ENCODE measurements at places on chromosomes 2 and 18.

DNA sequence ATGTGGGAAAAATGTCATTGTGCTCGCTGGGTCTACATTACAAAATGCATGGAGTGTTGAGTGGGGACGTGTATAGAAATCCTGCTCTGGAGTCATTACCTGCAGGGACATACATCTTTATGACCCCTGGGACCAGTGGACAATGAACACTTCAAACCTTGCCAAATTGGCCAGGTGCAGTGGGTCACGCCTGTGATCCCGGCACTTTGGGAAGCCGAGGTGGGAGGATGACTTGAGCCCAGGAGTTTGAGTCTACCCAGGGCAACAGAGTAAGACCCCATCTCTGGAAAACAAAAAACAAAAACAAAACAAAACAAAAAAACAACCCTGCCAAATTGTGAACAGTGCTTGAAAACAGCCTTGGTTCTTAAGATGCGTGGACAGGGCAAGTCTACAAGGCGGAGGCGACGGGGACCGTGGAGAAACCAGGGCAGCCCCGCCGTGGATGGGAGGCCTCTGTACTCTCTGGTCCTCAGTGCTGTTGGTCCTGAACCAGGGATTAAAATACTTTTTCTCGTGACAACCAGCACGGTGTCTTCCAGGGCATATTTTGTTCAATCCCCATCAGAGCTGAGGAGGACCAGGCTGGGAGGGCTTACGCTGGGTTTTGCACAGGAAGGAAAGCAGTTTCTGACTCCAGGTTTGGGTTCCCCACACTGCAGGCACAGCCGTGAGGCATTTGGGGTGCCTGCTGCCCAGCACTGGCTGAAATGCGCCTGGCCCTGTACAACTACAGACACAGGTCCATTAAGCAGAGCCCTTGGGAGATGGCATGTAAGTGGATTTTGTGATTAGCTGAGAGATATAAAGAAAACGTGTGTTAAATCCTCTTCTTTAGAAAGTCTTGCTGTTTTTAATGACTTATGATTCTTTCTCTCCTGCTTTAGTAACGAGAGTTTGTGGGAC lies 13.7 kb downstream of the COLEC11 start:
- DNase-seq = no peak

DNA sequence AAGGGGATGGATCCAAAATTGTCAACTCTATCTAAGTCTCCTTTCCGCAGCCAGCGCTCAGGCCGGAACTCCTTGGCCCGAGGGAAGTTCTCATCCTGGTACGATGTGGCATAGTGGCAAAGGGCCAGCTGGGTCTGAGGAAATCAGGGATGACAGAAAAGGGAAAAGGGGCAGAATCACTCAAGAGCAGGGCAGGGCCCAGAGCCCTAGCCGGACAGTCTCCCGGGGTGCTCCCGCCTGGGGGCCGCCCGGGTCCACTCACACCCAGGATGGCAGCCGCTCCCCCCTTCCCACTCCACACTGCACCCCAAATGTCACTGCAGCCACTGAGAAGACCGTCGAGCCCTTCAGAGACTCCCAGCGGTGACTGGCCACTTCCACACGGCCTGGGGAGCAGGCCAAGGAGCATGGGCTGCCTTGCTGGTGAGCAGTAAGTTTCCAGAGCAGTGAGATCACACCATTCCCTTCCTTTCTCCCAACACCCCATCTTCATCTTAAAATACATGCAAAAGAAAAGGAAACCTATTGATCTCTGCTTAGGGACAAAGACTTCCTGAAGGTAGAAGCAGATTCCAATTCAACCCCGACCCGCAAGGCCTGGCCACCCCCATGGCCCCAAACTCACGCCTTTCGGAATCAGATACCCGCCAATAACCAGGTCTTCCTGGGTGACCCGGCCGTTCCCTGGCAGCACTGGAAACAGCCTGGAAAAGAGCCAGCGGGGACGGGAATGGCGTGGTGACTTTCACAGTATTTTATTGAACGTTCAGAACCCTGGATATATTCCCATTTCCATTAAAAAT lies 26.7 kb downstream of the CYP27C1 start:
- no peak for DNase-seq

DNA sequence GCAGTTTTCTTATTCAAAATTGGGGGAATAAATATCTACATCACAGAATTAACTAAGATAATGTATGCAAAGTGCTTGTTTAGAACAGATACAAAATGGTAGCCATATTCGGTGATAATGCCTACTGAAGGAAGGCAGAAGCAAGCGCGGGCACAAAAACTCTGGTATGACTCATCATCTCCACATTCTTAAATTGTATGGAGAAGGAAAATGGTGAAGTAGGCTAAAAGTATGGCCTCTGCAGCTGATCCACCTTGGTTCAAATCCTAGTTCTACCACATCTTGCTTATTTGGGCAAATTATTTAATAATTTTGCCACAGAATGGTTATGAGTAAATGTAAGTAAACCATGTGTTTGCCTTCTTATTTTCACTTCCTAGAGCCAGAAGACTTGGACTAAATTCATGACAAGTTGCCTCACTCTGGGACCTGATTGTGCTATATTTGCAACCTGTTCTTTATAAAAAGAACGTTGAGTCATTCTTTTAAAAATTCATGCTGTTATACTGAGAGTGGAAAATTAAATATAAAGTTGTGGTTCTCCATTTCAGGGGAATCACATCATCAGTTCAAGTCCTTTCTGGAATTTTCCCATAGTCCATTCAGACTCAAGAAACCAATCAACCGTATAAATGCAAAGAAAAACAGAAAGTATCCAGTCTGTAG lies 9.0 kb upstream of the CDK15 start:
- DNase-seq = no peak

DNA sequence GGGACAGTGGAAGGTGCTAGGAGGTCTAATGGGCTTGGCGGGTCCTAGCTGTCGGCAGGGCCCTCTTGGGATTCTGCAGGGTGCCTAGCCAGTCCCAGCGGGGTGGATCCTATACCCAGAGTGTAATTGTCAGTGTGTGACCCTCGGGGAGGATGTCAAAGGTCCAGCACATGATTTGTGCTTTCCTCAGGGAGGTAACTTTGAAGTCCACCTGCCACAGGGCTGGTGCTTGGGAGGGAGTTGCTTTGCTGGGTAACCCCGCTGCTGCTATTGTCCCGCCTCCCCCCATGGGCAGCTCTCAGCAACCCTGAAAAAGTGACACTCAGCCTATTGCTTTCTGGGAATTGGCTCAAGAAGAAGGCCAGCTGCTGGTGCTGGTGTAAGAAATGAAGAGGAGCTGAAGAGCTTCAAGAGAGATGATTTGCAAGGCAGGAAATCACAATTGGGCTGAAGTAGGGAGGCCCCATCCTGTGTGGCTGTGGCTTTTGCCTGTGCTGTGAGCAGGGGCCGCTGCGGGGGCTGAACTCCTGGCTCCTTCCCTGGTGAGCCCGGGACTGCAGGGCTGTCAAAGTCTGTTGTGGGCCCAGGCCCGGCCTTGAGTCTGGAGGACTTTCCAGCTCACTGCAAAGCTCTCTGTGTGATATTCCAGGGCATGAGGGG lies 36.4 kb downstream of the EMILIN2 start:
- DNase-seq = no peak

GRCh38 chr2:176483476-176483875 lies 214.2 kb downstream of the MTX2 start:
- DNase-seq = no peak

DNA sequence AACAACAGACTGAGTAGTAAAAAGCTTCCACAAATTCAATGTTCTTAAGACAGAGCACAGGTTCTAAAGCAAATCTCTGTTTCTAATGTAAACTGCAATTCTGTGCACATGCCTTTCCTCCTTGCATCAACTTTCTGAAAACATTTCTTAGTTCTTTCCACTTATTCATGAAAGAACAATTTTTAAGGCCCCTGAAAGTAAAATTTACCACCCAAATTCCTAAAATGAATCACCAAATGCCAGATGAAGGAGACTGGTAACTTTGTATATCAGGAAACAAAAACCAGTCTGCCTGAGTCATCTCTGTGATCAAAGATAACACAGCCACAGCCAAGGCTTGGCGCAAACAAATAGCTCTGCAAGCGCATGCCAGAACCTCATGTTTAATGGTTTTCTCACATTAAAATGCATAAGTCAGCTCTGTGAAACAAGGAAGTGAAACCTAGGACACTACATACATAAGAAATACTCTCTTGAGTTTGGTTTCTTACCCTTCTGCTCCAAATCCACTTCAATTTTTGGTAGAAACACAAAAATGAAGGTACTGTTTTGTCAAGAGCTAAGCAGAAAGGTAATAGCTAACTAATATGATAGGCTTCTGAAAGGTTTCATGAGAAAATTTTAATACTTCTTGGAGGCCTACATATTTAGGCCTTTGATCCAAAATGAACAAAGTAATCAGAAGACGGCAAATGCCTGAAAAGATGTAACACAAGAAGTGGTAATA lies 169.4 kb downstream of the THADA start:
- peak; percentile 26 for DNase-seq

DNA sequence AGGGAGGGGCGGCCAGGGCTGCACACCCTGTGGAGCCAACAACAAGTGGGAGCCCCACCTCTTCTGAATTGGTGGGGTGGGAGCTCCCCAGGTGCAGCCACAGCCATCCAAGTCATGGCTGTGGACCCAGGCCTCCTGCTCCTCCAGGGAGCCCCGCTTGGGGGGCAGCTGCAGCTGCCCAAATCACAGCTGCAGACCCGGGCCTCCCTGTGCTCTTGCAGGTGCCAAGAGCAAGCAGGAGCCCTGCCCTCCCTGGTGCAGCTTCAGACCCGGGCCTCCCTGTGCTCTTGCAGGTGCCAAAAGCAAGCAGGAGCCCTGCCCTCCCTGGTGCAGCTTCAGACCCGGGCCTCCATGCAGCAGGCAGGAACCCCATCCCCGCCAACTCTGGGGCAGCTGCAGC lies 46.5 kb upstream of the COX7A2L start:
- no peak for DNase-seq

GRCh38 chr2:65057054-65057375 lies 799 bp downstream of the CEP68 start:
- DNase-seq = no peak

GRCh38 chr2:239145106-239145505 lies 255.7 kb downstream of the HDAC4 start:
- DNase-seq = no peak

DNA sequence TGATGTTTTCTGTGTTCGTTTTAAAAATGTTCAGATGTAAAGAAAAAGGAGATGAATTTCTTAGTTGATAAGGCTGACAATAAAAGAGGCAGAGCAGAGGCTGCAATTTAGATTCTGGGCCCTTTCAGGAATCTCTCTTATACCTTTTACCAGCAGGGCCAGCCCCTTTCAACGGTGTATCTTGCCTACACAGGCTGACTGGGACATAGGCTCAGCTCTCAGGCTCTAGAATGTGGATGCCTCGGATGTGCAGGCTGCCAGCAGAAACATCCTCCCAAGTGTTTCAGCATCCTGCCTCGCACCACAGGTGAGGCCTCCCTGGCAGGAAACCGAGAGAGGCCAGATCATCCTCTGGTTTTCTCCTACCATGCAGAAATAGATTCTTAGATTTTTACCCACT lies 3.4 kb downstream of the C2orf80 start:
- DNase-seq = no peak

DNA sequence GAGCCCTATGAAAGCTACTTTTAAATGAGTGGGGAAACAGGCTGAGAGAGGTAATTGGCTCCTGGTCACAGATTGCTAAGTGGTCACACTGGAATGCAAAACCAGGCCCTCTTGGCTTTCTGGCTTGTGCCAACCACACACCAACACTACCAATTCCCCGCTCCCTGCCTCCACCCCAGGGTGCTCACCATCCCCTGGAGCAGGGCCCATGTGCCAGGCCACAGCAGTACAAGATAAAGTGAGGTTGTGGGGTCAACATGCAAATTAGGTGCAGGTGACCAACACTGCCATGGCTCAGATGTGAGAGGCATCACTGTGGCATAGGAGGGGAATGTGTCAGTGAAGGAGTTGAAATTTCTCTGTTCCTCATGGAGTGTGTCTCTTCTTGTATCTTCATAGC lies 312.5 kb downstream of the MYCN start:
- no peak for DNase-seq

DNA sequence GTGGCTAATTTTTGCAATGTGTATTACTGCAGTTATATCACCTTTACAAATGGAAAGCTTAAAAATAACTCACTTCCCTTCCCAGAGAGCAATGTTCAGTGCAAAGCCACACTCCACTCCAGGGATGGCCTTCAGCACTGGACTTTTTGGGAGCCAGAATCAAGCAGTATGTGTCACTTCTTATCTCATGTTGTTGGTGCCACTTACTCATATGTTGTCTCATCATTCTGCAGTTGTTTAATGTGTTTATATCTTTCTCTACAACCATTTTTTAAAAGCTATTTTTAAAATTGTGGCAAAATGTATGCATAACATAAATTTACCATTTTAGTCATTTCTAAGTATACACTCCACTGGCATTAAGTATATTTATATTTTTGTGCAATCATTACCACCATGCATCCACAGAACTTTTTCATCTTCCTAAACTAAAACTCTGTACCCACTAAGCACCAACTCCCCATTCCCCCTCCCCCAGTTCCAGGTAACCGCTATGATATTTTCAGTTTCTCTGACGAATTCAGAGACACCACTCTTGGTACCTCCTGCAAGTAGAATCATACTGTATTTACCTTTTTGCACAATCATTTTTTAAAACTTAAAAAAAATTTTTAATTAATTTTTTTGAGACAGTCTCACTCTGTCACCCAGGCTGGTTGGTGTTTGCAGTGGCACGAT lies 32.1 kb upstream of the CD8A start:
- DNase-seq = no peak

- no peak for DNase-seq
Measured at GRCh38 chr2:171889808-171890207, 4.2 kb downstream of the SLC25A12 start.

- no peak for DNase-seq
Measured at GRCh38 chr18:42310956-42311355, 355.9 kb downstream of the PIK3C3 start.

DNA sequence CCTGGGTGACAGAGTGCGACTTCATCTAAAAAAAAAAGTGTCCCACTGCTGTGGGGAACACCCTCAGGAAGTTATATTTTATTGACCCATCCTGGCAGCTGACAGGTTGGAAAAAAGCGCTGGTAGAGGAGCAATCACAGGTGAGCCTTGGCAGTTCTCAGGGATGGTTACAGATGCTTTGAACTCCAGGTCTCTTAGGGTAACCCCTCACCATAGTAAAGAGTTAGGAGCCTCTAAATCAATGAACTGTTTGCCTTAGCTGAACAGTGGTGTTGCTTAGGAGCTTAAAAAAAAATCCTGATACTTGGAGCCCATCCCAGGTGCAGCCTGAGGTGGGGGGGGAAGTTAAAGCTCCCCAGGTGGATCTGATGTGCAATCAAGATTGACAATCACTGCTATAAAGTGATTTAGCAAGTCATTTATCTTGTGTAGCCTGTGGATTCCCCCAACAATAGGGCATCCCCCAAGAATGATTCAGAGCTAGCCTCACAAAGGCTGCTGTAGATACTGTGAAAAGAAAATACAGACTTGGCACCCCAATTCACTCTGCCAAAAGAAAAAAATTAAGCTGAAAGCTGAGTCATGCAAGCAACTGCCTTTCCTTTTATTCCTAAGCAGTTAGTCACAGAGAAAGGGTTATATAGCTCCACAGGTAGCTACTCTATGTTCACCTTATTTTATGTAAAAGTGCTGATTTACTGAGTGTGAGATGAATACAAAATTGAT lies 14.8 kb downstream of the SLC16A14 start:
- DNase-seq = no peak

Measured in activated CD8-positive, alpha-beta memory T cell treated with anti-CD3 and anti-CD28 coated beads for 1 hour (primary cell).